ENCODE measurements at places on chromosomes 13 and 19. TPM values are rescaled to one million over a fixed set of nuclear protein-coding genes. Genes with fewer than 3 reads are reported as not detected.

Gene YJEFN3
- 50.9 TPM for total RNA-seq

Gene KLF1
- total RNA-seq: not detected

Gene ZNF426
- 21.5 TPM for total RNA-seq

Gene ERICH6B
- not detected for total RNA-seq

Gene ATP12A
- 0.12 TPM for total RNA-seq

Gene POU4F1
- not detected for total RNA-seq

Gene ZNF667
- total RNA-seq: 36.1 TPM

Gene PRTN3
- 0.73 TPM for total RNA-seq

Gene SOX21
- 7.7 TPM for total RNA-seq

Gene AMER2
- total RNA-seq: 132 TPM

Gene LRRC25
- 1.4 TPM for total RNA-seq

Gene MUC16
- not detected for total RNA-seq

Gene BIVM
- 43.3 TPM for total RNA-seq

Gene EFNB2
- 32.2 TPM for total RNA-seq

Gene ERICH4
- not detected for total RNA-seq

Gene CLDND2
- total RNA-seq: 4.5 TPM

Gene EBPL
- total RNA-seq: 19.4 TPM

Gene CALR3
- total RNA-seq: not detected

Gene ZNF493
- 59.5 TPM for total RNA-seq

Gene EDNRB
- total RNA-seq: 48.3 TPM

Gene SYDE1
- total RNA-seq: 3.7 TPM

Gene PEAK3
- 0.44 TPM for total RNA-seq

Gene RUVBL2
- total RNA-seq: 54.2 TPM

Gene PBX4
- 5.9 TPM for total RNA-seq

Gene DDA1
- total RNA-seq: 48.1 TPM

Gene IRS2
- total RNA-seq: 72.5 TPM

Gene ZFP30
- total RNA-seq: 28.0 TPM

Gene PLK5
- 9.5 TPM for total RNA-seq

Gene SMIM44
- total RNA-seq: not detected

Gene ZNF417
- 36.4 TPM for total RNA-seq

Gene OLFM2
- 91.5 TPM for total RNA-seq

Gene ZNF283
- total RNA-seq: 27.8 TPM

Gene POLRMT
- total RNA-seq: 64.2 TPM

Gene RDH8
- not detected for total RNA-seq

Gene CEACAM20
- total RNA-seq: not detected

Gene MATK
- total RNA-seq: 64.4 TPM

Gene TTC9B
- 91.0 TPM for total RNA-seq

Gene PRODH2
- total RNA-seq: not detected

Gene AP1M2
- not detected for total RNA-seq

Gene CGB2
- total RNA-seq: not detected

Gene RSPH6A
- 2.5 TPM for total RNA-seq

Gene SYNGR4
- total RNA-seq: not detected

Gene RAB20
- 3.2 TPM for total RNA-seq

All from dorsolateral prefrontal cortex (tissue), 122 donors.